ELR (cell line): ENCODE measurements at places on chromosomes 5 and 9.

DNA sequence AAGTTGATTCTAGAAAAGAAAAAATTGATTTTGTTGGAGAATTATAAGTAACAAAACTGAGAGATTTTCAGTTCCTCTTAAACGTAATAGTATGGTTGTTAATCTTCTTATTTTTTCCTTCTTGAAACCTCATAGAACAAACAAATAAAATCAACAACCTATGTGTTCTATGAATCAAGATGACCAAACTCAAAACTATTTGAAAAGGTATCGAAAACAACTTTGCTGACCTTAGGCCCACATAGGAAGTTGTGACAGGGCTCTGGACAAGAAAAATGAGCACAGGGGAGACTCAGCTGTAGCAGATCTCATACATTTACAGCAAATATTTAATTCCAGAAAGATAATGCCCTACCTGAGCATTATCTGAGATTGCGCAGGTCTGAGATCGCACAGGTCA, 169.4 kb upstream of the CCNH start:
- no peak for DNase-seq

- DNase-seq, result no peak
Observed at GRCh38 chr9:90555351-90556057, 87.1 kb downstream of the DIRAS2 start.

DNA sequence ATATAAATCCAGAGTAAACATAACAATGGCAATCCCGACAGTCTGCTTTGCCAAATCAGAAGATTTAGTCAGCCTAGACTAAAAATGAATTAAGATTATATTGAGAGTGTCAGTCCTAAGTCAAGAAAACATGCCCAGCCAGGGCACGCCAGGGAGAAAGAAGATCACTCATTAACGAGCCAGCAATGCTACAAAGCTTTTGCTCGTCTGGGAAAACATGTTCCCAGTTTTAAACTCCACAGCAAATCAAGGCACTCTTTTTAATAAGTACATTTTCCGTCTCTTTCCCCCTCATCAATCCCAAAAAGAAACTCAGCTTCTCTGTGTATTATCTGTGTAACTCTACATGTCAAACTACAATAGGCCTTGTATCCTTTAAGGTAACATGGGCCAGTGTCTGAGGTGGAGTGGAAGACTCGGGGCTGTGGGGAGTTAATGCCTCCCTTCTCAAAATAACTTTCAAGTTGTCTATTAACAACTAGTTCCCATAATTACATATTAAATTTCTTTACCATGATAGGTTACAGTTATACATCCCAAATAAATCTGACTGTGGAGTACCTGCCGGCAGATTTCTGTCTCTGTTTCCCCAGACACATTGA, 40.9 kb downstream of the NFIB start:
- no peak for DNase-seq

DNA sequence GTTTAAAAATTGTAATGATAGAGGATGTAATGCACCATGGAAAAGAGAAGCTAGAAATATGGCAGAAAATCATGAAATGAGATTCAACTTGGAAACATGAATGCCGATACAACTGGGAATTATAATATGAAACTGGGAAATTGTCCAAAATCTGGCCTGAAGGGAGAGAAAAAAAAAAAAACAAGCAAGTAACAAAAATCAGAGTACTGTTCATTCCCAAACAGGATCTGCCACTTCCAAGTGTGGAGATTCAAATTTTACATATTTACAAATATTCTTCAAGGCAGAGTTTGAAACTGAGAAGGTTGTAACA, 56.6 kb upstream of the MOCS2 start:
- DNase-seq, result no peak

- DNase-seq, result no peak
Observed at GRCh38 chr5:95331358-95331757, 46.5 kb upstream of the MCTP1 start.

- peak; percentile 28 for DNase-seq
Observed at GRCh38 chr9:104869811-104870210, 58.1 kb downstream of the ABCA1 start.

DNA sequence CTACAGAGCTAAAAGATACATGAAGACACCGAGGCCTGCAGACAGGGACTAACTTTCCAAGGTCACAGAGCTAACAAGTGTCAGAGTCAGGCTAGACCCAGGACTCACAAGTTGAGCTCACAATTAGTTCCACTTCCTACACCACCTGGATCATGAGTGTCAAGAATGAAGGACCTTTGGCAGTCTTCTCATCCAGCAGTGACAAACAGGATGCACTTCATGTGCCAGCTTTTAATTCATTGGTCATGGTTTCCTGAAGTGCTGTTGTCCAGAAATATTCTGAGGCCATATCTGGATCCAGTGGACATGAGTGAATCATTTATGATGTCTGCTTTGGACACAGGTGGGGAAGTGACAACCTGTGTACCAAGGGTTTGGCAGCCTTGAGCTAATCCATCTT, 77.4 kb downstream of the KCNIP1 start:
- DNase-seq, result no peak

DNA sequence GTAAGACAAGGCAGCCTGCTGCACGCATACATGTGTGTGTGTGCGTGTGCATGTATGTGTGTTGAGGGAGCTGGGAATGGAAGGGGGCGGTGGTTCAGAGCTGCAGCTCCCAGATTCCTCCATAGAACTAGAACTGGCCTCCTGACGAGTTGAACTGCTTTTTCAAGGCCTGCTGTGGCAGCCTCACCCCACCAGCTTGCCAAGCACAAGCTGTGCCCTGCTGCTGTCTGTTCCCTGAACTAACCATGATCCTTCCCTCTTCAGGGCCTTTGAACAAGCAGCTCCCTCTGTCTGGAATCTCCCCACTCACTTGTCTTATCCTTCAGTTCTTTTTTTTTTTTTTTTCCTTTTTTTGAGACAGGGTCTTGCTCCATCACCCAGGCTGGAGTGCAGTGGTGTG, 22.6 kb downstream of the LRSAM1 start:
- no peak for DNase-seq

GRCh38 chr9:33146298-33146697, 20.8 kb downstream of the B4GALT1 start:
- DNase-seq, result no peak

DNA sequence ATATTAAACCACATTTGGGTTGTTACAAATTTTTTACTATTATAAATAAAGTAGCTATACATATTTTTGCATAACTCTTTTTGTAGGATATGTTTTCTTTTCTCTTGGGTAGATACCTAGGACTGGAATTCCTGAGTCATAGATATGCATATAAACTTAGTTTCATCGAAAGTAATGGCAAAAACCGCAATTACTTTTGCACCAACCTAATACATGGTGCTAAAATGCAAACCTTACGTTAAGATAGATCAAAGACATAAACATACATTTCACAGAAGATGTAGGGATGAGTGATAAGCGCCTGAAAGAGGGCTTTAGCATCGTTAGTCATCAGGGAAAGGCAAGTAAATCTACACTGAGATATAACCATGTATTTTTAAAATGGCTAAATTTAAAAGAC, 178.4 kb upstream of the EFNA5 start:
- DNase-seq, result no peak

- DNase-seq, result no peak
Observed at GRCh38 chr9:26175264-26175663, 497.0 kb upstream of the TUSC1 start.

GRCh38 chr9:124009531-124010217, 1.9 kb upstream of the LHX2 start:
- no peak for DNase-seq

GRCh38 chr9:114060070-114060469, 18.0 kb downstream of the AMBP start:
- DNase-seq, result no peak

GRCh38 chr5:52449516-52449915, 338.2 kb upstream of the ITGA1 start:
- DNase-seq, result no peak
